Calu3 (cell line): ENCODE measurements at places on chromosomes 11 and 22.

GRCh38 chr11:64099436-64099835 is 63.7 kb downstream of the FLRT1 start:
- no peak for DNase-seq

GRCh38 chr22:30420347-30421125 is 5.0 kb upstream of the MTFP1 start:
- DNase-seq, result peak; percentile 54

GRCh38 chr22:41561335-41561734 is 525 bp downstream of the CSDC2 start:
- no peak for DNase-seq

DNA sequence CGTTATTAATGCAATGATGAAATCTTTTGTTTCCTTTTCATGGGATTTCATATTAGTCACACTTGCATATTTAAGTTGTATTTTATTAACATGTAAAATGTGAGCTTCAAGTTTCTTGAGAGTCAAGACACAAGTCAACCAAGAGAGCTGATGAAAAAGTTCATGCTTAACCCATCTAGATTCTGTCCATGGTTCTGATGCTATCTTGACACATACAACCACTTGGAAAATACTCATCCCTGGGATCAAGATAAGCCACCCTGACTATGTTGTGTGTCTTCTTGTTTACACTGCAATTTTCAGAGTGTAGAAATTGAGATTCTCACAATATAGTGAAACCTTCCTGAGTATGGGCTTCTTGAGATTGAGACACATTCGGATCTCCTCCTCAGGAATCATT is 664 bp upstream of the OR10A4 start:
- no peak for DNase-seq

DNA sequence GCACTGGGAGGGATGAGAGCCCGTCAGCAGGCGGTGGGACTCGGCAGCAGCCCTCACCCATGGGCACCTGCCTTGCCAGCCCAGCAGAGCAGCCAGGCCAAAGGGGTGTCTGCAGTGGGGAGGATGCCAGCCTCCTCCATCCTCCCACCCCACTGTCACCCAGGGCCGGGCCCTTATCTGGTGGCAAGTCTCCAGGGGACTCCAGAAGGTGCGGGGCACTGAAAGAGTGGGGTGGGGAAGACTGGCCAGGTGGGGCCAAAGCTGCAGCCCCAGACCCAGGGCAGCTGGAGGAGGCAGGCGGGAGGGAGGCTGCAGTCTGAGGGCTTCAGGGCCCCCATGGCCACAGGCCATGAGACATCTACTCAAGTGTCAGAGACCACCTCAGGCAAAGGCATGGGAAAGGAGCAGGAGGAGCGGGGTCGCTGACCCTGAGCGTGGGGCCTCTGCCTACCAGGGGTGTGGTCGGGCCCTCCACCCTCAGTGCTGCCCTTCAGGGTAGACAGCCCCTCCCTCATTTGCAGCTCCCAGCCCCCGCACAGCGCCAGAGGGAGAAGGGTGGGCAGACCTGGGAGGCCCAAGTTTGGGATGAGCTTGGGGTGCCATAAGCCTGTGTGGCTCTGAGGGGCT is 3.5 kb downstream of the DGCR6L start:
- no peak for DNase-seq

DNA sequence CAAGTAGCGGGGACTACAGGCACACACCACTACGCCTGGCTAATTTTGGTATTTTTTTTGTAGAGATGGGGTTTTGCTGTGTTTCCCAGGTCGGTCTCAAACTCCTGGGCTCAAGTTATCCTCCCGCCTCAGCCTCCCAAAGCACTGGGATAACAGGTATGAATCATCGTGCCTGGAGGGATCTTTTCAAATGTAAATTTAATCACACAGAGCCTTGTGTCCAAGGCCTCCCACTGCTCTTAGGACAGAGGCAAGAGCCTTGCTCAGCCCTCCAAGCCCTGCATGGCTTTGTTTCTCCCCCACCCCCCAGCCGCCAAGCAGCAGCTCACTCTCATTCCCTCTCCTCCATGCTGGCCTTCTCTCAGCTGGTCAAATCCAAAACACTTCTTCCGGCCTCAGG is 75.3 kb upstream of the CREB3L1 start:
- DNase-seq, result no peak

DNA sequence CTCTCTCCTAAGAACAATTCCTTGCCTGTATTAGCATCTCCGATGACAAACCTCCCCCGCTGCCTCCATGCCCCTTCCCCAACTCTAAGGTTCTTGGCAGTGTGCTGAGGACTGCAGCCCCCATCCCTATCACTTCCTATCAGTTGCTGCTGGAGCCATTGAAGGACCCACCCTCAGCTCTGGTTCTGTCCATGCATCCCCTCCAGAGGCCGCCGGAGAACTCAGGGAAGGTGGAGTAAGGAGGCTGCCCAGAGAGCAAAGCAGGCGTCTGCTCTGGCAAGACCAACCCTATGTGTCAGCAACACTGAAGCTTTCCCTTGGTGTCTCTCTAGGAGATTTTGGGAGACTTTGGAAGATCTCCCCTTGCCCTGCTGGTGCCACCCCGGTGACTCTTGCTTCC is 1139.5 kb downstream of the TBC1D22A start:
- no peak for DNase-seq

DNA sequence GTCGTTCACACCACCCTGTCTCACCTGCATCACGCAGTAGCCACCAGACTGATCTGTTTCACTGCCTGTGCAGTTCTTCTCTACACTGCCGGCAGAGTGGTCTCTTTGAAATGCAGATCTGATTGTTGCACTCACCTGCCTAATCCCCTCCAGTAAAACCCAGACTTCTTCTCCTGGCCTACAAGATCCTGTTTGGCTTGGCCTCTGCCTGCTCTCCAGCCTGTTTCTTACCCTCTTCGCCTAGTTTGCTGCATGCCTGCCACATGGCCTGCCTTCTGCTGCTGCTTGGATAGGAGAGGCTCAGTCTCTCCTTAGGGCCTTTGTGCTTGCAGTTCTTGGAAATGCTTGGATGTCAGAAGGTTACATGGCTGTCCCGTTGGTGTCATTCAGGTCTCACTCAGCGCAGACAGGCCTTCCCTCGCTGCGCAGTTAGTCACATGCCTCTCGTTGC is 42.0 kb downstream of the PACS1 start:
- no peak for DNase-seq

- no peak for DNase-seq
These were observed 80.7 kb downstream of the NAV2 start for GRCh38 chr11:19793326-19793725.

GRCh38 chr22:25403811-25404471 is 160.5 kb upstream of the GRK3 start:
- no peak for DNase-seq

GRCh38 chr11:32006799-32007388 is 84.0 kb upstream of the RCN1 start:
- DNase-seq, result peak; percentile 30

- no peak for DNase-seq
These were observed 2.5 kb upstream of the PAX6 start for GRCh38 chr11:31813391-31814175.

DNA sequence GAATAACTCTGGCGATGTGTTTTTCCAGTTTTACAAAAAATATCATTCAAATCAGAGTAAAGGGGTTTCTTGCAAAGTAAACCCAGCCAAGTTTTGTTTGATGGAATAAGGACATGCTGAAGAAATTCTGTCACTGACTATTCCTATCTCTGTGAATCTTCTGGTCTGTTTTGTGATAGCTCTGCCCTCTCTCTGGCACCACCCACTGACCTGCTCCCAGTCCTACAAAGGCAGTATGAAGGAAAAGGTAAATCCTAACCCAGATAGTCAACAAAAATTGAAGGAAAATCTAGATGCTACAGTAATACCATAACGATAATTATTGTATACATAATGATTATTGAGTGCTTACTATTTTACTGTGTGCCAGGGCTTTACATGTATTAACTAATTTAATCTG is 76.3 kb upstream of the TP53AIP1 start:
- DNase-seq, result no peak

GRCh38 chr22:29259253-29259899 is 8.4 kb downstream of the RHBDD3 start:
- no peak for DNase-seq

DNA sequence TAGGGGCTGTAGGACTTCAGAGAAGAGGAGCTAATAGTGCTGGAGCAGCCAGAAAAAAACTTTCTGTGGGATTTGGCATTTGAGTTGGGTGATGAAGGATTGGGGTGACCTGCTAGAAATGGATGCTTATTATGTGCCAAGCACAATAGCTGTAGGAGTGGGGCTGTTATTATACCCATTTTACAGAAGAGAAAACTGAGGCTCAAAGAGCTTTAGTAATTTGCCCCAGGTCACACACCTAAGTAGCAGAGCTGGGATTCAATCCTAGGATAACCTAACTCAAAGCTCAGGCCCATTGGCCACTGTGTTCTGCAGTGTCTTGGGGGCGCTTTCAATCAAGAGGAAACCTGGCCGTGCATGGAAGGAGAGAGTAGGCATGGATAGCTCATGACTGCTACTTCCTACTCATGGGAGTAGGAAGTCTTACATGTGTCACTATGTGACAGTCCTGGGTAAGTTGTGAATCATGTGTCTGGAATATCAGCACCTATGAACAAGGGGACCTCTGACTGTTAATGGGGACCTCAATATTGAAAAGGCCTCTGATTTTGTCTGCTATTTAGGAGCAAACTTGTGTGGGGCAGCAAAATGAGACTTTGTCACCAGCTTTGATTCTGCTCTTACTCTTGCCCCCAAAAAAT is 6.1 kb upstream of the ELF5 start:
- DNase-seq, result no peak

DNA sequence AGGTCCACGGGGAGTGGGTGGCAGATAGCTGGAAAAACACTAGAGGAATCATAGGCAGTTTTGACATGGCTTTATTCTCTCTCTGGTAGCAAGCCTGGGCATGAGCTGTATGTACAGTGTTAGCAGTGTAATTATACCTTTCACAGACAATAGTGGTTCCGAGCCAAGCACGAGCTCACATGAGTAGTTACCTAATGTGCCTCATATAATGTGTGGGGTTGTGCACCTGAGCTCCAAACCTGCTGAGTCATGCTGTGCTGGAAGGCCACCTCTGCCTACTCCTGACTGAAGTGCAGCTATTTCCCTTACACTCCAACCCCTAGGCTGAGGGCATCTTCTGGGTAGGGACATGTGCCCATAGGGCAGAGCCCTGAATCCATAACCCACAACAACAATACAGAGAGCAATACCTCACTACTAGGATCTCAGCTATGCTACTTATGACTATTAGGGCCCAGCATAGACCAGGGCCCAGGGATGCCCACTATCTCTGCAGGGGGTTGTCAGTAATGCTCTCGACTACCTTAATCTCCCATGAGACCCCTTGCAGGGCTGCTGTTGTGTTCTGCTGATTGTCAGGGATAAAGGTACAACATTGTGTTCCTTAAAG is 432.1 kb downstream of the DYNC2H1 start:
- no peak for DNase-seq

DNA sequence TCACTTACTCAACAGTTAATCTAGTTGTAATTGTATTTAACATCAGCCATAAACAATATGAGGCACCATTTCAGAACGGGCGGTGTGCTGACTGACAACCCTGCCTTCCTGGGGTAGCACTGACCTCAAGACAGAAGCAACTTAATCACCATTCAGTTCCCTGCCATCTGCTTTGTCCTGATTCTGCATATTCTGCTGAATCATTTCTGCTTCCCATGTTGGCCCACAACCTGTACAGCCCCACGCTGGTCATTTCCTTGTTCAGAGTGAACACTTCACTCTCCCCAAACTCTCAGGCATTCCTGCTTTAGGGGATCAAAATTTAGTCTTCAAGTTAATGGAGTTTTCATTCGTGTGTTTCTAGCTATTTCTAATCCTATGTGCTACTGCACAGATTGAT is 132.3 kb upstream of the ZBED5 start:
- DNase-seq, result no peak

DNA sequence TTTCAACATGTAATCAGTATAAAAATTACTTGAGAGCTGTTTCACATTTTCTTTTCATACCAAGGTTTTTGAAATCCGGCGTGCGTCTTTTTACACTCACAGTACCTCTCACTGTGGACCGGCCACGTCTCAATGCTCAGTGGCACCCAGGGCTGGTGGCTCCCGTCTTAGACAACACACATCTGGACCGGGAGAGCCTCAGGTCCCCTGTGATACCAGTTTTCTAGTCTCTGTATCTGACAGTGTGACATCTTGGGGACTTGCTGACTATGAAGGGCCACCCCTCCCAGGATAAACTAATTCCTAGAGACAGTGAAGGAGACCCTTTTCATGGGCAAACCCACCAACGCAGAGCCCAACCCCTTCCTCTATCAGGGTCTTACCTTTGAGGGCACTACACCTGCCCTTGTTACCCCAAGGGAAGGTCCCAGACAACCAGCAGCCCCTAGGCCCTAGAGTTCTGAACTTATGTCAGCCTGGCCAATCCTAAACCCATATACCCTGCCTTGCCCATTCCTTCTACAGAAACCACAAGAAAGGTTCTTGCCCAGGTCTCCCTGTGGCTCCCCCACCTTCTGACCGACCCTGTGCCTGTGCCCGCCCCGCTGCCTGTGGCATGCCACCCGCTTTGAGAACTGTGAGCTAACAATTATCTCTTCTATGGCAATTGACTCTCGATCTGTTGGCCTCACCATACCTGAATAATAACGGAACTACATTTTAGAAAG is 6.1 kb upstream of the ASCL2 start:
- no peak for DNase-seq

- DNase-seq, result no peak
These were observed 22.0 kb downstream of the FAT3 start for GRCh38 chr11:92246630-92247029.

GRCh38 chr22:34004058-34004457 is 83.8 kb upstream of the LARGE1 start:
- no peak for DNase-seq

DNA sequence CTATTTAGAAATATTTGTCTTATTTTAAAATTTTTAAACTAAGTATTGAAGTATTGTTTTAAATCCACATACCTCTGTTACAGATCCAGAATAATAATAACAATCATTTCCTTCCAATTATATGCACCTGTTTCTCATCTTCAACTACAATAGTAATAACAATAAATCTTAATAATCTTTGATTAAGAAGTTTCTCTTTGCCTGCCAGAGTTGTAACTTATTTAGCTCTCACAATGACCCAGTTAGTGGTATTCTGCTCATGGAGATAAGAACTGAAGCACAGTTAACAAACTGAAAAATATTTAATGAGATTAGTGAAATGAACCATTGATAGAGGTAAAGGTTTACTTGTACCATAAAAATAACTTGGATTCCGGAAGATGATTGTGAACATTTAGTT is 796.3 kb downstream of the LUZP2 start:
- no peak for DNase-seq

DNA sequence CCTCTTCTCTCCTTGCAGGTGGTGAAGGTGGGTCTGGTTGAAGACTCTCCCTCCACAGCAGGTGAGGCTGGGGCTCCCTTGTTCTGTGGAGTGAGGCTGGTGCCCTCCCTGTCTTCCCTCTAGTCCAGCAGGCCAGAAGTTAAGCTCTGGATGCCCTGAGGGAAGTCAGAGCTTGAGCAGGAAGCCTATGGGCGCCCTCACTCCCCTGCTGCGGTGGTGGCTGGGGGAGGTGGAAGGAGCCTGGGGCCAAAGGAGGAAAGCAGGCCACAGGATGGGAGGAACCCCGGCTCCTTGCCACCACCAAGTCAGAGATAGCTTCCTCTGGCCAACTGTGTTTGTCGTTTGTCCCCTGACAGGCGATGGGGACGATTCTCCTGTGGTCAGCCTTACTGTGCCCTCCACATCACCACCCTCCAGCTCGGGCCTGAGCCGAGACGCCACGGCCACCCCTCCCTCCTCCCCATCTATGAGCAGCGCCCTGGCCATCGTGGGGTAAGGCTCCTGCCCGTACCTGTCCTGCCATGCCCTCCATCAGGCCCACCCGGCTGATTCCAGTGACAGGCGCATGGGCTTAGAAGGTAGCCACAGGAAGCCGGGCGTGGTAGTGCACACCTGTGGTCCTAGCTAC is 29.5 kb upstream of the RAB1B start:
- DNase-seq, result no peak

- DNase-seq, result no peak
These were observed 107.3 kb upstream of the BDNF start for GRCh38 chr11:27807596-27807995.
